NCI-H2227 treated with DMSO at 0.1 percent for 48 hours (cell line): ENCODE measurements at places on chromosomes 13 and 19.

GRCh38 chr13:109249780-109250528 lies 536.4 kb downstream of the IRS2 start:
- no peak for DNase-seq

- no peak for DNase-seq
These were observed 668.1 kb downstream of the SLITRK5 start for GRCh38 chr13:88339271-88339741.

- peak; percentile 9 for DNase-seq
These were observed 13.1 kb downstream of the ZNF773 start for GRCh38 chr19:57512845-57513244.

DNA sequence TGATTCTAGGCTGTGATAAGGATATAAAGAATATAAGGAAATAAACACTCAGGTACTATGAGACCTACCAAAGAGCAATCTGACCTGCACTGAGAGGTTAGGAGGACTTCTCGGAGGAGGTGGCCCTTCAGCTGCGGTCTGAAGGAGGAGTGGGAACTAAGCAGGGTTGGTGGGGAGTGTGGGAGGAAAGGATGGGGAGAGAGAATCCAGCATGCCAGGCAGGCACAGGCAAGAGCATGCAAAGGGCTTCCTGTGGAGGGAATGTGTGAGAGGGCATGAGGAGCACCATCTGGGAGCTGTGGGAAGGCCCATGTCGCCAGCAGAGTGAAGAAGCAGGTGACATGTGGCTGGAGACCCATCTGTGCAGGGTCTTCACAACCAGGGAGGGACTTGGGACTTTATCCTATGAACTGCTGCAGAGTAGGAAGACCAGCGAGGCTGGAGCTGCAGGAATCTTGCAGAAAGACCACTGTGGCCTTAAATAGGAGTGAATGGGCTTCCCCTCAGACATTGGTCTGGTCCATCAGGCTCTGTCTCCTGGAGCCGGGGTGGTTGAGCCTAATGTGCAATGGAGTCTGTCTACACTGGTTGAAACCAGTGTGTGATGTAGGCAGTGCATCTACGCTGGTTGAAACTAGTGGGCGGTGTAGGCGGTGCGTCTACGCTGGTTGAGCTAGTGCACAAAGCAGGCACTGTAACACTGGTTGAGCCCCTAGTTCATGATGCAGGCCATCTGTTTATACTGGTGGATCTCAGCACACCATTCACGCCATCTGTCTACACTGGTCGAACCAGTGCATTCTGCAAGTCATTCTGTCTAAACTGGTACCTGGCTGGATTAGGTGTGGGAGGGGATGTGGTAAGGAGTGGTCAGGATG lies 6.4 kb downstream of the CHST8 start:
- DNase-seq: no peak

DNA sequence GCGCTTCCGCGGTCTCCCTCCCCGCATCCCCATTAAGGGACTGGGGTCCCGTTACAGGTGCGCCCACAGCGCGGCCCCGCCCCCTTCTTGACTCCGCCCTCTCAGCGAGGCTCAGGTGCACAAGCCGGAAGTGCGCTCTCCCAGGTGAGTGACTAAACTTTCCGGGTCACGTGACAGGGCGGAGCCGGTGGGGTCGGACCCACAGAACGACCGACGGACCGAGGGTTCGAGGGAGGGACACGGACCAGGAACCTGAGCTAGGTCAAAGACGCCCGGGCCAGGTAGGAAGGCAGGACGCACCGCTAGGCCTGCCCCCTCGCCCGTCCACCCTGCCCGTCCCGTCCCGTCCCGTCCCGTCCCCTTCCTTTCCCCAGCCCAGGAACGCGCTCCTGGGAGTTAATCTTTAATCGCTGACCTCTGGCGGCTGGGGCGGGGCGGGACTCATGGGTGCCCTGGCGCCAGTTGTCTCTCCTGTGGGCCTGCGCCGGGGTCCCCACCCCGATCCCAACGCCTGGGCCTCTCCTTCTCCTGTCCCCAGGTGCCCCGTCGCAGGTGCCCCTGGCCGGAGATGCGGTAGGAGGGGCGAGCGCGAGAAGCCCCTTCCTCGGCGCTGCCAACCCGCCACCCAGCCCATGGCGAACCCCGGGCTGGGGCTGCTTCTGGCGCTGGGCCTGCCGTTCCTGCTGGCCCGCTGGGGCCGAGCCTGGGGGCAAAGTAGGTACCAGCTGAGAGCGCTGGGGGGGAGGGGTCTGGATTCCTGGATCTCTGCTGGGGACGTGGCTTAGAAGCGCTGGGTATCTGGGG lies at the start of gene CRB3:
Gene CRB3, plus strand, starts transcription at position 202 of the 804 bp plus-strand sequence. Its CDS starts 431 bp downstream, at position 633.
- DNase-seq: no peak

DNA sequence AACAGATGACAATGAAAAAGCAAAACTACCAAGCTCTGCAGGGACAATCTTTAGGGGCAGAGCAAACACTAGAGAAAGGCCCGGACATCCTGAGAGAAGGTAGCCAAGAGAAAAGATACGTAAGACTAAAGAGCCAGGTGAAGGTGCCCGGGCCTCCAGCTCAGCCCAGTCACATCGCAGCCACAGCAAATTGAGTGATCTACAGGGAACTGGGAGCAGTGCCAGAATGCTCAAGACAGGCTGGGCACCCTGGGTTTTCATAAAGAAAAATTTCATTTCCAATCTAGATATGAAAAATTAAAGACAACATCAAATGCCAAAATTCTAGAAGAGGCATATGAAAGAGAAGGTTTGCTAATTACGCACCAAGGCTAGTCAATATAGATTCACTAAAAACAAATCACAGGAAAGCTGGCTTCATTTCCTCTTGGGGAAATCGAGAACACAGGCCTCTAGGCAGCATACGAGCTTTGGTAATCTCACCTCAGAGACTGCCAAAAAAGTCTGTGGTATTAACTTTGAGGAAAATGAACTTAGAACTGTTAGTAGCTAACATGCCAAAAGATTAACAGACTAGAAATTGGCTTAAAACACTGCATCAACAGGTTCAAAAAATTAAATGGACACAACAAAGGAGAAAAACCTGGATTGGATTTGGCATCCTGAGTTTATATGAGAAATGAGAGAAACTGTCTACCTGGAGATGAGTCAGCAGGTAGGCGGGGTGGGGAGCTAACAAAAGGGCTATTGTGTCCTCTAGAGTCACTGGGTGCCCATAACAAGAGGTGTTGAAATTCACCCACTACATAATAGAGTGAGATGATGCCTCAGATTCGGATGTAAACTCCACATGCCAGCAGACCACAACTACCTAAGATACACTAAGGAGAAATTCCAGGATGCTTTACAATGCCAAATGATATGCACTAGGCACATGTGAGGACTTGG lies 6.6 kb downstream of the ANKRD10 start:
- no peak for DNase-seq

- no peak for DNase-seq
These were observed 54.4 kb upstream of the RGCC start for GRCh38 chr13:41402691-41403511.

DNA sequence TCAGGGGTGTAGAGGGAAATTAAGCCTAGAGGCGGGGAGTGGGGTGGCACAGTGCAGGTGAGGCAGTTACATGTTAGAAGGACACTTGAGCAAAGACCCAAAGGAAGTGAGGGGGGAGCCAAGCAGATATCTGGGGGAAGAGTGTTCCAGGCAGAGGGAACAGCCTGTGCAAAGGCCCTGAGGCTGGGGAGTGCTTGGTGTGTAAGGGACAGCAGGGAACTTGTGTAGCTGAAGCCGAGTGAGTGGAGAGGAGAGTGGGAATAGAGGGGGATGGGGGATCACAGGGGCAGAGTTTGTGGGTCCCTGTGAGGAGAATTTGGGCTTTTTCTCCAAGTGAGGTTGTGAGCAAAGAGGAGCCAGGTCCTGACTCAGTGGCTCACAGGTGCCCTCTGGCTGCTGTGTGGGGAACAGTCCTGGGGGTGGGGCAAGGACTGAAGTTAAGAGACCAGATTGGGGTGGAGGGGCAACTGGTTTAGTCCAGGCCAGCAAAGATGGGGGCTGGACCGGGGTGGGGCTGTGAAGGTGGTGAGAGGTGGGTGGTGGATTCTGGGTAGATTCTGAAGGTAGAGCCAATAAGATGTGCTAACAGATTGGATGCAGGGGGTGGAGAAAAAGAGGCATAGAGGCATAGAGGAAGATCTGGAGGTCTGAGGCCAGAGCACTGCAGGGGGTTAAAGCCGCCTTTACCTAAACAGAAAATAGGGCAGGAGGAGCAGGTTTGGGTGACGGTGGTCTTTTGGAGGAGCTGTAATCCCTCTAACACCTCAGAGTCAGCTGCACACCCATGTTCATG lies 75.3 kb downstream of the CACNA1A start:
- no peak for DNase-seq

DNA sequence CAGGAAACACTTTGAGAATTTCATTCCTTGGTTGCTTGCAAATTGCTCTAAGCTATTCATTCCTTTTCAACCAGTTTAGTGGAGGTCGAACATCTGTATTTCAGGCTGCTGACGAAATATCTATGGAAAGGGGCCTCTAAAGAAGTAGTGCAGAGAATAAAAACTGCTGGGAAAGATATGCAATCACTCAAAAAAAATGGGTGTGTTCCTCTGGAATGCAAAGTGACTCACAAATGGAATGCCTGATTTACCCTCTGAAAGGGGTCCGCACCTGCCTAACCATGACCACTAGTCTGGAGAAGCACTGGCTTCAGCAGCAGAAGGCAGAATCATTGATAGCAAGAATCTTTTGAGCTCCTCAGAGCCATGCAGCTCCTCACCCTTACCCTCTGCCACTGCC lies 129.4 kb downstream of the PCDH9 start:
- no peak for DNase-seq

DNA sequence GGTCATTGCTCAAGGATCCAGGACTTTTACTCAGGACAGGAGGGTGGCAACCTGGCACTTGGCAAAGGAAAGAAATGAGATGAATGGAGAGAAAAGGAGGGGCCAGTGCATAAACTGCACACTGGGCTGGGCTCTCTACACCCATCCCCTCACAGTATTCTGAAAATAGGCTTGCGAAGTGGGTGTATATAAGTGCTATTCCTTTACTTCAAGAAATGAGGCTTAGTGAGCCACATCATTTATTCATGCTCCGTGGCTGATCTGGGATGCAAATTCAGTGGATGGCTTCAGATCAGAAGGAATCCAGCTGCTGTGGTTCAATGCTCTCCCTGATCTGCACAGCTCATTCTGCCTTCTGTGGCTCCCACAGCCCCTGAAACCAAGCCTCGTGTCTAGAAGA lies 297.7 kb downstream of the UQCRFS1 start:
- DNase-seq: no peak

- DNase-seq: no peak
These were observed 10.1 kb upstream of the ATP8B3 start for GRCh38 chr19:1822210-1822609.

- no peak for DNase-seq
These were observed 25.7 kb downstream of the CCDC70 start for GRCh38 chr13:51887468-51887867.

- DNase-seq: no peak
These were observed 472.2 kb downstream of the KLF5 start for GRCh38 chr13:73531014-73531413.

GRCh38 chr13:113602291-113602988 lies 17.9 kb downstream of the TFDP1 start:
- no peak for DNase-seq

- DNase-seq: no peak
These were observed 14.9 kb downstream of the ZIC2 start for GRCh38 chr13:99996381-99996973.

DNA sequence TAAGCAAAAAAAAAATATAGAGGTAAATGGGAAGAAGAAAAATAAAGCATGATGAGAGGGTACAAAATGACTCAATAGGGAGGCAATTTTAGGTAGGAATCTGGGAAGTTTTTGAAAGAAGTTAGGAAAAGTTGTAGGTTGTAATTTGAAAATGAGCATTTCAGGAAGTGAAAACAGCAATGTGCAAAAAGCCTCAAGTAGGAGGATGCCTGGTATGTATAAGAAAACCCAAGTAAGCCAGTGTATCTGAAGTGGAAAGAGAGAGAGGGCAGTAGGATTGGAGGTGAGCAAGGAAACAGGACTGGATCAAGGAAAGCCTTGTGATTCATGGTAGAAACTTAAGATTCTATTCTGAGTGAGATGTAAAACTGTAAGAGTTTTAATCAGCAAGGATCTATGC lies 121.6 kb upstream of the SPRY2 start:
- DNase-seq: no peak
